Upper lobe of left lung (tissue), 6 donors: ENCODE measurements at places on chromosomes 5 and 9. TPM values are rescaled to one million over a fixed set of nuclear protein-coding genes. Genes with fewer than 3 reads are reported as not detected.

DNA sequence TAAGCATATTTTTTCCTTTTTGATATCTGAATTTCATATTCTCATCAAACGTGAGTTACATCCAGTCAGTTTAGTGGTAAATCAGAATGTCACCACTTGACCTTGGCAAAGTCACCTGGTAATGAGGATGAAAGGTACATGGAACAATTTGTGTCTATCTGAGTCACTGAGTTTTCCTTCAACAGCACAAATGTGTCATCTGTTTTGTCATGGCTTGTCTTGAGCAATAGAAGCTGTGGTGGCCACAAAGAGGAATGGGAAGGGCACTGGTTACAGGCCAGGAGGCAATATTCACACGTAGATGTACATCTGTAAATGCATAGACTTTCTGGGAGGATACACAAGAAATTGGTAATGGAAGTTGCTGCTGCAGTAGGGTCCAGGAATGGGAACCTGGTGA lies 8.4 kb upstream of the ZNF474 start:
- DNase-seq, result no peak

- DNase-seq, result no peak
Observed at GRCh38 chr9:2765250-2765880, 48.1 kb downstream of the KCNV2 start.

The CDH9 gene
- total RNA-seq, result not detected

GRCh38 chr5:128052780-128053179 lies 30.8 kb upstream of the SLC12A2 start:
- DNase-seq, result no peak

DNA sequence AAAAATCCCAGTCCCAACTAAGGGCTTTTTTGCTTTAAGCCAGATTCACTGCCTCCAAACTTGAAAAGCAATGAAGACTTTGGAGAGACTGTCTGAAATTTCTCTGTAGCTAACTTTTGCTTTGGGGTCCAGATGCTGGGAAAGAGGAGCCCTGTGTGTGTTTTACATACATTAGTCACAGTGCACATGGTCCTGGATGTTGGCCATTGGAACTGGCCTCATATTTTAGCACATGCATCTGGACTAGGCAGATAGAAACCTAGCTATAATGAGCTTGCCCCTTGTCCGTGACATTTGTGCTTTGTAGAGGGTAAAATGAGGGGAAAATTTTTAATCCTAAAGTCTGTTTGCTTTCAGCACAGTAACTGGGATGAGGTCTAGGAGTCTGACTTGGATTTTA lies 421.7 kb downstream of the CDK5RAP2 start:
- DNase-seq, result no peak

The LHX2 gene
- not detected for total RNA-seq

GRCh38 chr9:33988219-33988890 lies 60.3 kb downstream of the UBAP2 start:
- no peak for DNase-seq

DNA sequence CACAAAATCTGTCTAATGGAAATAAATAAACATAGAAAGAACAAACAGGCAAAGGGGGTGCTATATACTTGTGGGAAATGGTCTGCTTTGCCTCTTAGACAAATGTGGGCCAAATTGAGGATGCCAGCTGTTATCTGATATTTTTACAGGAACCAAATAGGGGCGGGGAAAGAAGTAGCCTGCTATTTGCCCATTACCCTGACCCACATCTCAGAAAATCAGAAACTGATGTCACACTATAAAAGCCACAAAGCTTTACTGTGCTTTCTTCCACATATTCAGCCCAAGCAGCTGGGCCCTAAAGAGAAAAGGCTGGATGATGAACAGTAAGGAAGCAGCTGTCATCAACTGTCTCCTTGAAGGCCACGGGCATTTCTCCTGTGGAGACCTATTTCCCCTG lies 97.3 kb downstream of the ELAVL2 start:
- no peak for DNase-seq

The SAXO1 gene
- not detected for total RNA-seq

The MRPL36 gene
- total RNA-seq, result 24.8 TPM

- no peak for DNase-seq
Observed at GRCh38 chr5:25707093-25707492, 1062.3 kb upstream of the CDH10 start.

The HAVCR2 gene
- total RNA-seq, result 42.6 TPM

The SLC6A19 gene
- not detected for total RNA-seq

The TRAF1 gene
- 4.3 TPM for total RNA-seq

DNA sequence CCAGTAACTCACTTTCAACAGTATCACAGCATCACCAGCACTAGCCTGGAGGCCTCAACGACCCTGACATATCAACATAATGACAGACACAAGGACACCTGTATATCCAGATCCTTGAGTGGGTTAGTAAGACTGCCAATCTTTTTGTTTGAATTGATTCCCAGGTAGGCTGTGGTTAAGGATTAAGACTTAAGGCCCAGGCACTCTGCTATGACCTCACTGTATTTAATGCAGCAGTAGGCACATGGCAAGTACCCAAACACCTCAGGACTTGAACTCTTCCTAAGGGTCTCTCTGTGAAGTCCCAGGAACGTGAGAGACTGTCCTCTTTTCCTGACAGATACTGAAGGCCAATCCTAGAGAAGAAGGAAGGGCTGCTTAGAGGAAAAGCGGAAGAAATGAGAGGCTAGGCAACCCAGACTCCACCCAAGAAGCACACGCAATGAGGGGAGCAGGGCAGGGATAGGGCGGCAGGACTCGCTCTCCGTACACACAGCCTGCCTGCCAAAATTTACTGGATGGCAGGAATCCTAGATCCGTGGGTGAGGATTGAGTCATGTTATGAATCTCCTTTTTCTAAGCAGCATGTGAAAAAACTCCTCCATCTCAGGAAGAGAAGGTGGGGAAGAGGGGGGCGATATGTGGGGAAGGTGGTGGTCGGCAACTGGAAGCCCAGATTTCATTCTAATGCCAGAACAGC lies 93.4 kb downstream of the SIL1 start:
- DNase-seq, result no peak

The RCL1 gene
- 24.0 TPM for total RNA-seq

GRCh38 chr5:115543365-115544042 lies 1.1 kb downstream of the FEM1C start:
- no peak for DNase-seq

- no peak for DNase-seq
Observed at GRCh38 chr9:98182069-98182820, 10.2 kb downstream of the CORO2A start.

The FREM1 gene
- 4.7 TPM for total RNA-seq

The FBP2 gene
- not detected for total RNA-seq

DNA sequence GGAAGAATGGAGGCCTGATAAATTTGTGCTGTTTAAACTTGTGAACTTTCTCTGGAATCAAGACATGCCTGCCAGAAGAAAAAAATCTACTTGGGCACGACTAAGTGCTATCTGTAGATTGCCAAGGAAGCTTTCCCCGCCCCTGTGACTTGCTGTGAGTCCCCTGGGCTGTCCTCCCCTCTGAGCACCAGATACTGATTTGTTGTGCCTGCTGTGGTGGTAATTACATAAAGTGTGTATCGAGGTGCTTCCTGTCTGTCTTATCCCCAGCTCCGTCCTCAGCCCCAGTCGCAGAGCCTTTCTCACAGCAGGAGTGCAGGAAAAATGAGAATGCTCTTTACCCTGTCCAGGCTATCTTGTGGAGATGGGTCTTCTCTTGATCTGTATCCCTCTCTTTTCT lies 53.9 kb downstream of the TRIO start:
- no peak for DNase-seq

The ENC1 gene
- 20.2 TPM for total RNA-seq

DNA sequence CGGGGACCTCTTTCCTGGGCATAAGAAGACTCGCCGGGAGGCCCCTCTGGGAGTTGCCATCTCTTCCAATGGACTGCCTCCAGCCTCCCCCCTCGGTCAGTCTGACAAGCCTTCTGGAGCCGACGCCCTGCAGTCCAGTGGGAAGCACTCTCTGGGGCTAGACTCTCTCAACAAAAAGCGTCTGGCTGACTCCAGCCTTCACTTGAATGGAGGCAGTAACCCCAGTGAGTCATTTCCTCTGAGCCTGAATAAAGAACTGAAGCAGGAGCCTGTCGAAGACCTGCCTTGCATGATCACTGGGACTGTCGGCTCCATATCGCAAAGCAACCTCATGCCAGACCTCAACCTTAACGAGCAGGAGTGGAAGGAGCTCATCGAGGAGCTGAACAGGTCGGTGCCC lies 28.4 kb upstream of the LTC4S start:
- no peak for DNase-seq

DNA sequence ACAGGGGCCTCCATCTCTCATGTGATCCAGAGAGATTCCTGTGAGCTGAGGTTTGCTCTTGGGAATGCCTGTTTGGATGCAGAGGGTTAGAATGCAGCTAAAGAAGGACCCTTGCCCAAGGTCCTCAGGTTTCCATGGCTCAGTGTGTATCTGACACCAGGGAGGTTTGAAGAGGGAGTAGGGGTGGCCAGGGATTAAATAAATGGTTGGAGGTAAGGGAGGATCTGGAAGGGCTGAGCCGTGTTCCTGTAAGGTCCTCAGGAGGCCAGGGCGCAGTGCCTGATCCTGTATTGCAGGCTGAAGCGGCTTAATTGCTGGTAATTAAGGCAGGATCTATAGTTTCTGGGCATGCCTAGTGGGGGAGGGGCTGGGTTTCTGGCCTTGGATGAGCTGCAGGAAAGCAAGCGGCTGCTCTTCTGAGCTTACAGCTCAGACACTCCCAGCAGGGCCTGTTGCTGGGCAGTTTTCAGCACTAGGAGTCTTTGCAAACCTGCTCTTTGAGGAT lies 41.5 kb upstream of the MAP1B start:
- DNase-seq, result no peak

The PITX1 gene
- total RNA-seq, result not detected

GRCh38 chr5:124420952-124421351 lies 325.5 kb downstream of the ZNF608 start:
- DNase-seq, result no peak

DNA sequence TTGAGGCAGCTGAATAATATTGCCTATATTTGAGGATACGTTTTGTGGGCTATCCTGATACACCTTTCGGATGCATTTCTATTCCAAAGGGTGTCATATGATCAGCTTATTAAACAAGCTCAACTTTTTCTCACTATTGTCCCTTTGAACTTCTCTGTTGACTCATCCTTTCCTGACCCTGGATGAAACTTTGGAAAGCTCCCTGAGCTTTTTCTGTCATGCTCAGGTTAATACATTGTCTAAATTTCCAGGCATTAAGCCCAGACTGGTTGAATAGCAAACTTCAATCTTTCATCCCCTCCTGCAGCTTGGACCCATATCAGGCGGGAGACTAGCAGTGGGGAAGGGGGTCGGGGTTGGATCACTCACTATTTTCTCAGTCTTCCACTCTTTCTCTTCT lies 104.9 kb upstream of the PTPN3 start:
- no peak for DNase-seq

GRCh38 chr9:25917731-25918362 lies 239.6 kb upstream of the TUSC1 start:
- no peak for DNase-seq

DNA sequence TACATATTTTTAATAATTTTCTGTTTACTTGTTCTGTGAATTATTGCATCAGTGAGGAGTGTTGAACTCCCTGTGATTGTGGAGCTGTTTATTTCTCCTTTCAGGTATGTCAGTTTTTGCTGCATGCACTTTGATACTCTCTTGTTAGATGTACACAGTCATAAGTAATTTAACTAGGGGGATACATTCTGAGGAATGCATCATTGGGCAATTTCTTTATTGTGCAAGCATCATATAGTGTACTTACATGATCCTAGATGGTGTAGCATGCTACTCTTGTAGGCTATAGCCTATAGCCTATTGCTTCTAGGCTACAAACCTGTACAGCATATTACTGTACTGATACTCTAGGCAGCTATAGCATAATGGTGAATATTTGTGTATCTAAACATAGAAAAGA lies 9.5 kb downstream of the DENND4C start:
- no peak for DNase-seq

DNA sequence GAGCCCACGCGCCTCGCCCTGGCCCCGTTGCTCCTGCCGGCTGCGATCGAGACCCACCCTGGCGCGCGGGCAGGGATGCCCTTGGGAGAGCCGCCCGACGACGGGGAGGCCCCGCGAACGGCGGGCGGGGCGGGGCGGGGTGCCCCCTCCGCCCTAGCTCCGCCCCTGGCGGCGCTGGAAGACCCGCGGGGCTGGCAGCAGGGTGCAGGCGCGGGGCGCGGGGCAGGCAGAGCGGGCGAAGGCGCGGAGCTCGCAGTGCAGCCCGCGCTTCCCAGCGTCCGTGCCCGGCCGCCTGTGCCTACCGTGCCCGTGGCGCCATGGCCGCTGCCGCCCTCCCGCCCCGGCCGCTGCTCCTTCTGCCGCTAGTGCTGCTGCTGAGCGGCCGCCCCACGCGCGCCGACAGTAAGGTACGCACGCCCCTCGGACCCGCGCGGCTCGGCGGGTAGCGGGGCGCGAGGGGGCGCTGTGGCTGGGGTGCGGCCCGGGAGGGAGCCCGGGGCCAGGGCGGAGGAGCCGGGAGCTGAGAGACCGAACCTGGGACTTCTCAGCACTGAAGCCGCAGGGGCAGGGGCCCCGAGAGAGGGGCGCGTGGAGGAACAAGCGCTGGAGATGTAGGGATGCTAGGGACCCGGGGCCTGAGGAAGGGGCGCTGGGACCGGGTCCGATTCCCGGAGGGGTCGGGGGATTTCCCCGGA lies at the start of gene OLFML2A:
TSS of gene OLFML2A (plus strand) at position 180 of the 695 bp plus-strand sequence. CDS start at position 318, 138 bp downstream.
- no peak for DNase-seq

- DNase-seq, result no peak
Observed at GRCh38 chr9:36999728-37000333, 34.2 kb downstream of the PAX5 start.

DNA sequence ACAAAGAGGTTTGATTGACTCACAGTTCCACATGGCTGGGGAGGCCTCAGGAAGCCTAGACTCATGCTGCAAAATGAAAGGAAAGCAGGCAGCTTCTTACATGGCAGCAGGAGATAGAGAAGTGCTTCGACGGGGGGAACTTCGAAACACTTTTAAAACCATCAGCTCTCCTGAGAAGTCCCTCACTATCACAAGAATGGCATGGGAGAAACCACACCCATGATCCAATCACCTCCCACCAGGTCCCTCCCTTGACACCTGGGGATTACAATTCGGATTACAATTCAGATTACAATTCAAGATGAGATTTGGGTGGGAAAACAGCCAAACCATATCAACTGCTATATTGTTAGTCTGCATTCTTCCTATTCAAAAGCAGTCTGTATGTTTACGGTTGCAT lies 322.3 kb upstream of the ISL1 start:
- no peak for DNase-seq
